Breast epithelium (tissue), 4 donors: ENCODE measurements at places on chromosomes 11 and 22. TPM values are rescaled to one million over a fixed set of nuclear protein-coding genes. Genes with fewer than 3 reads are reported as not detected.

The P2RX3 gene
- not detected for total RNA-seq

The LRRC55 gene
- not detected for total RNA-seq

The KMT5B gene
- 35.2 TPM for total RNA-seq

The ARHGAP20 gene
- 11.8 TPM for total RNA-seq

The LYVE1 gene
- 51.8 TPM for total RNA-seq

DNA sequence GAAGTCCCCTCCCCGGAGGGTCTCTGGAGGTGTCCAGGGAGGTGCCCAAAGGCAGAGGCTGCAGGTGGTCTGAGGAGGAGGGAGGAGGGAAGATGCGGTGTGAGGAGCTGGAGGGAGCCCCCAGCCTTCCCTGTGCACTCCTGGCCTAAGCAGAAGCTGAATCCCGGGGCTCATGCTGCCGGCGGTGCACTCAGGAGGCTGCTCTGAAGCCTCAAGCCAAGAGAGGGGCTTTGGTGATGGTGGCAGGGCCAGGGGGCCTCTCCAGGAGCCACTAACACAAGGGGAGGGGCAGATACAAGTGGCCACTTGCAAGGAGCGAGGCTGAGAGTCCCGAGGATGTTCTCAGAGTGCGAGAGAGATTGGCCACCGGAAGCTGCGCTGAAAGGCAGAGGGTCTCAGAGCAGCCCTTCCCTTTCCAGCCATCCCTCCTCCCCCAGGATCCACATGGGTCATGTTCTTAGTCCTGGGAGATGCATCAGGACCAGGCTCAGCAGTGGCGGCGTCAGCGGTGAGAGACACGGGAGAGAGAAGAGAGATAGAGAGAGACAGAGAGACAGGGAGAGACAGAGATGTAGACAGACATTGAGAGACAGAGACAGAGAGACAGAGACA lies 774 bp upstream of the MRGPRG start:
- DNase-seq = no peak

GRCh38 chr11:40179541-40179940 lies 1279.9 kb downstream of the LRRC4C start:
- DNase-seq = no peak

- no peak for DNase-seq
Observed at GRCh38 chr22:40819599-40820140, 524 bp upstream of the SLC25A17 start.

DNA sequence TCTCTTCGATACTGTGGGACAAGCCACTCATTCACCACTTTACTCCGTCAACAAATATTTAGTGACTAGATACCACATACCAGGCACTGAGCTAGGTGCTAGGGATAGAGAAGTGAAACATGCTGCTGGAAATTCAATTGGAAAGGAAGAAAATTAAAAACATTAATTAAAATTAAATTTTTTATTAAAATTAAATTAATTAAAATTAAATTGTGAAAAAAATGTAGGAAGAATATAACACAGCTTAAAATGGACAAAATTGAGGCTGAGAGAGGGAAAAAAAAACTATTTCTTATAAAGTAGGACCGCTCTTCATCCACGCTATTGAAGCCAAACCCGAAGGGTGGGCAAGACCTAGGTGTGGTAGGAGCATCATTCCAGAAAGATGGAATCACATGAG lies 23.6 kb upstream of the LRRC55 start:
- no peak for DNase-seq

GRCh38 chr11:86292912-86293616 lies 9.0 kb upstream of the HIKESHI start:
- no peak for DNase-seq

GRCh38 chr22:19832476-19833108 lies 22.1 kb downstream of the GNB1L start:
- DNase-seq = no peak

DNA sequence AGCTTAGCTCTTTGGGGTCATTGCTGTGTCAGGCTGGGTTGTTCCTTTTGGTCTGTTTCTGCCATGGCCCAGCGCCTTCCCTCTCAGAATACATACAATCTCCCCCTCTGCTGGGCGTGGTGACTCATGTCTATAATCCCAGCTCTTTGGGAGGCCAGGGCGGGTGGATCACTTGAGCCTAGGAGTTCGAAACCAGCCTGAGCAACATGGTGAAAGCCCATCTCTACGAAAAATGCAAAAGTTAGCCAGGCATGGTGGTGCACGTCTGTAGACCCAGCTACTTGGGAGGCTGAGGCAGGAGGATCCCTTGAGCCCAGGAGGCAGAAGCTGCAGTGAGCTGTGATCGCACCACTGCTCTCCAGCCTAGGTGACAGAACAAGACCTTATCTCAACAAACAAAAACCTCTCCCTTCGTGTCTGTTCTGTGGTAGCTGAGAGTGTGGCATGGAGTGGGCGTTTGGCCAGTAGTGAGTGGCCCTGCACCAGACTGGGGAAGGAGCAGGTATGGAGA lies 46.7 kb upstream of the RAB1B start:
- peak; percentile 43 for DNase-seq

DNA sequence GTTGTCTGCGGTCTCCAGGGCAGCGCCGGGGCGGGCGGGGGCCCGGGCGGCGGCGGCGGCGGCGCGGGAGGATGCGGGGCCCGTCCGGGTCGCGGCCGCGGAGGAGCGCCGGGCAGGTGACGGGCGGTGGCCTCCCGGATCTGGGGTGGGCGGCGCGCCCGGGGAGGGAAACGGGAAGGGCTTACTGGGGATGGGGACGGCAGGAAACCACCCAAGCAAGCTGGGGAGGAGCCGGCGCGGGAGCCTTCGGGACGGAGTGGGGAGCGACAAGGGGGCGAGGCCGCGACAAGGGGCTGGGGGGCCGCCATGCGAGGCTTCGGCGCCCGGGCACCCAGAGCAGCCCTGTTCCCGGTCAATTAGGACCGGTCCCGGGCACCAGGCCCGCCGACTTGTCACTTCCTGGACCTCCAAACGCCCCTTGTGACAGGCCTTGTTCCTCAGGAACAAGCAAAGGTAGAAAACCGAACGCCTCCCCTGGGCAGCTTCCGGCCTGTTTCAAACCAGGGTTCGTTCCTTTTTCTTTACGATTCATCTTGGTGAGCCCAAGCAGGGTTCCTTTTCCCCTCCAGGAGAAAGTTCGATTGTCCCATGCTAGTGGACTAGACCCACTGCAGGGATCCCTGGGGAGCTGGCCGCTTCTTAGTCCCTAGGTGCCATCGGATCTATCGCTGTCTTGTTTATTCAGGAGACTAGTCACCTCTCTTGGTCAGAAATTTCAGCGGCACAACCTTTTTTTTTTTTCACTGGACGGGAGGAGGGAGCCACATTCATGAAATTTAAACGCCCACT lies 492 bp downstream of the JHY start:
- peak; percentile 52 for DNase-seq

- DNase-seq = no peak
Observed at GRCh38 chr22:40610329-40610850, 26.1 kb downstream of the MRTFA start.

GRCh38 chr11:99818991-99819390 lies 798.2 kb downstream of the CNTN5 start:
- DNase-seq = no peak

DNA sequence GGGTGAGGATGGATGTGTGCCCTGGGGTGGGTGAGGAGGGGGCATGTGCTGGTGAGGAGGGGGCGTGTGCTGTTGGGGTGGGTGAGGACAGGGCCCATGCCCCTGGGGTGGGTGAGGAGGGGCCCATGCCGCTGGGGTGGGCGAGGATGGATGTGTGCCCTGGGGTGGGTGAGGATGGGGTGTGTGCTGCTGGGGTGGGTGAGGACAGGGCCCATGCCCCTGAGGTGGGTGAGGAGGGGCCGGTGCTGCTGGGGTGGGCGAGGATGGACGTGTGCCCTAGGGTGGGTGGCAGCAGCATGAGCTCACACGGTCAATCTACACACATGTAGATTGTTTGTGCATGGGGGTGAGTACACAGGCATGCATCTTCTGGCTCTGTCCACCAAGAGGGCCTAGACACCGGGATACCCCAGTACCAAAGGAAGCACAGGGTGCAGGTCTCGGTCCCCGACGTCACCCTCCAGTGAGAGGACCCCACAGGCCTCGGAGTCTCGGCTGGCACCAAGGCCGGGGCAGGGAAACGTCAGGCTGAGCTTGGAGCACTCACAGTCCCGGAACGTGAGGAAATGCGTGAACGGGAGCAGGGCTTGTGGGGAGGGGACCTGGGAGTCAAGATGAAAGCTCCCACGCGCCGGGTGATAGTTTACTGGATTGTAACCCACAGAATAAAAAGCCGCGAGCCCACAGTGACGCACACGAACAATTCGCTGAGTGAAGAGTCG lies 37.4 kb upstream of the TOLLIP start:
- no peak for DNase-seq

DNA sequence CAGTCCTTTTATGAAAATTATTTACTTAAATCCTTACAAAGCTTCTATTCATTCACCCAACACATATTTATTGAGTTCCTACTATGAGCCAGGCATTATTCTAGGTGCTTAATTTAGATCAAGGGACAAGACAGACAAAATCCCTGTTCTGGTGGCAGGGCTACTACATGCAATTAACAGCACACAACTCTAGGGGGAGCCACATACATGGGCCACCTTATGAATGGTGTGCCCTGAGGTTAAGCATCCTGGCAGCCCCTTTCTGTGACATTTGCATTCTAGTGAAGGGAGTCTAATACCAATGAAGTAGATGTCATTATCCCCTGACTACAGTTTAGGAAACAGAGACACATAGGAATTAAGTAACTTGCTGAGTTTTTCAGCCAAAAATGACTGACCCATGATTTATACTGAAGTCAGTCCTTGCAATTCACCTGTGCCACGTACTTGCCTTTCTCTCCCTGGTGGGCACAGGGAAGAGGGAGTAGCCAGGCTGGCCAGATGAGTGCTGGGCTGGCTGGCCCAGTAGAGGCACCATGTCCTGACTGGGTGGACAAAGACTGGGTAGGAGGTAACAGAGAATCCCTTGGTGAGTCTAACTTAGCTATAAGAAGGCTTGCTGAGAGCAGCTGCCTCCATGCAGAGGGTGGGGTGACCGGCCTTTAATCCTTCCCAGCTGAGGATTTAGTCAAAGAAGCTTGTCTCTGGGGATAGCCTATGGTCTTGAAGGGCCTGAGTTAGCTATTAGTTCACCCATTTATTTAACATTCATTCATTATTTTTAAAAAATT lies 52.0 kb upstream of the ELF5 start:
- DNase-seq = no peak

- DNase-seq = no peak
Observed at GRCh38 chr11:59262177-59262818, 49.6 kb upstream of the MPEG1 start.

DNA sequence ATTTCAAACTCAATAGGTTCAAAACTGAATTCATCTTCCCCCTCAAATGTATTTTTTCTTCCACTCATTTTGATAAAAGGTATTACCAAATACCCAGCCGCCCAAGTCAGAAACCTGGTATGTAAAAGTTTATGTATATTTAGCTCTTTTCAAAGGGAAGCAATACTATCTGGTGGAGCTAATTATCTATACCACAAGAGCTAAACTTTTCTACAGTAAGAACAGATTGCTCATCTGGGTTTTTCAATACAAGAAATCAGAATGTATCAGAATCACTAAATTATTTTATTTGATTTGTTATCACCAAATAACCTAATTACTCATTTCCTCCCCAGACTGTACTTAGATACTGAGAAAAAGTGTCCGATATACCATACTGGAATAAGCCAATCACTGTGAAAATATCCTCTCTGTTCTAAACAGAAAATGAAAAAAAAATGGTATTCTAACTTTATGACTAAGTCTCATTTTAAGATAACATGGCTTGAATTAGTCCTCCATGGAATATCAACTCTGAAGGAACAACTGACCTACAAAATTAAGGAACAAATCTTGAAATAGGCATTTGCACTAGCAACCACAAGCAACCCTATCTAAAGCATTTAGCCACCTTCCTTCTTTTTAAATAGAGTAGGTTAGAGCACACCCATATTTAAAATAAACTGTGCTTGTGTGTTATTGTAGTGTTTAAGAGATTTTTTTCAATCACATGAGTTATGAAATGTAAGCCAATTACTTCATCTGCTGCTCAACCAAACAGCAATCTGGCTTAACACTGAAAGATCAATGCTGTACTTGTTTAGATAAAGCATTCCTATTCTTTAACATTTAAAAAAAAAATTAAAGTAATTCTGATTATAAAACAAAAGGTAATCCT lies 35.0 kb downstream of the RDX start:
- DNase-seq = no peak

- DNase-seq = no peak
Observed at GRCh38 chr11:112828421-112828820, 132.8 kb upstream of the NCAM1 start.

DNA sequence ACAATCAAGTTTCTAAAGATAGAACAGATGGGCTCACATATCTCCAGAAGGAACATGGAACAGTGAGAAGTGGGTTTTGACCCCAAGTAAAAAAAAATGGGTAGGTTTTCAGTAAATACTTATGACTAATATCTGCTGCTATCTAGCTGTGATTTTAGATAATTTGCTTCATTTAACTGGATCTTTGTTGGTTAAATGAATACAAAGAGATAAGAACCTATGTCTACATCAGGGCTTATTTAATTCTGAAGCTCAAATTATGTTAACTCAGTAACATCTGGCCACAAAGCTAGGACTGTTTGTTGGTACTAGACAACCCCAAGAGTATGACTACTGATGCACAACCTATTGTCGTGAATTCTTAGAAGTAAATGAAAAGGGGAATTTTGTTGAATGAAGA lies 144.4 kb upstream of the SESN3 start:
- DNase-seq = no peak

GRCh38 chr11:33880979-33881378 lies 10.9 kb downstream of the LMO2 start:
- no peak for DNase-seq

- DNase-seq = no peak
Observed at GRCh38 chr11:116481126-116481675, 291.6 kb downstream of the BUD13 start.

DNA sequence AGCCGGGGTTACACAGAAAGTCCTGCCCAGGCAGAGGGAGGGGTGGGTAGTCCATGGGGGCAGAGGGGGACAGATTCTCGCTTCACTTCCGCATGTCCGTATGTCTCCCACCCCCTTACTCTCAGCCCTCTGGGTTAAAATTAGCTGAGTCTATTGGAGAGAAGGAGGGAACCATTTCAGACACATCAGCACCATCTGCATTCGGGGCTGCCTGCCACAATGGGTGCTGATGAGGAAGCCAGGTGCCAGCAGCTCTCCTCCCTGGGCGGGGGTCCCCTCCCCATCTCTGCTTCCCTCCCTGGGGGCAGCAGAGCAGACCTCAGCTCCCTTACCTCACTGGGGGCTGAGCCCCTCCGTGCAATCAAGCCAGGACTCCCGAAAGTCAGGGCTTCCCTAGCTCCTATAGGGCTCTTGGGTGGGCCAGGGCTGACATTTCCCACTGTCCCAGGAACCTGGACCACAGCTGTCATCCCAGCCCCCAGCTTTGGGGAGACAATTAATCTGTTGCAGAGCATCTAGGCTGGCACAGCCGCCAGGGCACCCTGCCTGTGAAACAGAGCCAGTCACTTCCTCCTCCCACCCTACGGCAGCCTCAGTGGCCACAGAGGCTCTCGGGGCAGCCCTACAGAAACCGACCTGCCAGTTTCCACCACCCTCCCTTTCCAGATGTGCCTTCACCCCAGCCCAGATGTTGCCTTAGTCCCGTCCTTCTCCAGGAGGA lies 67.3 kb downstream of the PDE2A start:
- DNase-seq = no peak

- DNase-seq = no peak
Observed at GRCh38 chr22:23053051-23053707, 17.1 kb upstream of the GNAZ start.
